ENCODE measurements at places on chromosomes 12 and 14. TPM values are rescaled to one million over a fixed set of nuclear protein-coding genes. Genes with fewer than 3 reads are reported as not detected.

SSPN gene
- total RNA-seq: 11.6 TPM

GRCh38 chr12:13745111-13745860 lies 236.1 kb downstream of the GRIN2B start:
- no peak for DNase-seq

ADCY6 gene
- total RNA-seq: 39.6 TPM

OTX2 gene
- not detected for total RNA-seq
